ENCODE measurements at places on chromosomes 13 and 19. TPM values are rescaled to one million over a fixed set of nuclear protein-coding genes. Genes with fewer than 3 reads are reported as not detected.

Gene IGLON5
- total RNA-seq: 9.3 TPM

Gene AMER2
- total RNA-seq: 16.8 TPM

- peak; percentile 91 for ATAC-seq
Observed at GRCh38 chr19:43503501-43504425, 783 bp downstream of the PHLDB3 start.

GRCh38 chr19:11435833-11436313, 438 bp downstream of the PRKCSH start:
- ATAC-seq: no peak

DNA sequence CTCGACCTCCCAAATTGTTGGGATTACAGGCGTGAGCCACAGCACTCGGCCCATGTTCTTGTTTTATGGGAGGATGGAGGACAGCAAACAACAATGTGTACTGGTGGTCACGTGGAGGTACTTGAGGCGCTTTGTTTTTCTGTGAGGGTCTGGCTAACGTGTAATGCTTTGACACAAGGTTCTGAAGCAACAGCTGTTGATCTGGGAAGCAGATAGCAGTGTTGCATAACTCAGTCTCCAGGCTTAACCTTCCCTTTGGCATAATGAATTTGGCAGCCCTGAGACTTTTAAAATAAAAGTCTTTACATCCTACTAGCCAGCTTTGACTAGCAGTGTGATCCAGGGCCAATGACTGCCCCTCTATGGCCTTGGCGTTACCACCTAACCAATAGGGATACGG, 6.9 kb upstream of the ZNF580 start:
- ATAC-seq: no peak

- peak; percentile 84 for ATAC-seq
Observed at GRCh38 chr13:36193151-36193855, 21.1 kb downstream of the SOHLH2 start.

GRCh38 chr13:44011036-44011435, 131.3 kb downstream of the LACC1 start:
- no peak for ATAC-seq

Gene CARS2
- total RNA-seq: 55.5 TPM

- ATAC-seq: no peak
Observed at GRCh38 chr13:50760751-50761150, 82.7 kb downstream of the DLEU7 start.

GRCh38 chr13:27160657-27161295, 10.8 kb downstream of the USP12 start:
- no peak for ATAC-seq

Gene ZNF260
- total RNA-seq: 32.2 TPM

GRCh38 chr13:26435646-26436045, 121.8 kb upstream of the WASF3 start:
- ATAC-seq: no peak

DNA sequence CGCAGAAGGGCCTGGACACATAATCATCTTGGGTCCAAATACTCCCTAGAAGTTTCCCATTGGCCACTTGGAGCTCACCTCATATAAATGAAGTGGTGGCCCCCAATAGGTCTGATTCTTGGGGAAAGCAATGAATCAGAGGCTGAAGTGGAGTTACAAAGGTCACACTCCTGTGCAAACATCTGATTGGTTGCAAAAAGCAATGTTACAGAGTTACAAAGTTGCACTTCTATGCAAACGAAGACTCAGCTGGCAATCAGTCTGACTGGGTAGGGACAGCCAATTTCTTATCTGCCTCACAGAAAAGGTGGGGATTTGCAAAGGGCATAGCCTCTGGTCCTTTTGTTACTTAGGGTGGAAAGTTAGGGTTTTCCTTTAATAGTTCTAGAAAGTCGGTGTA, 1.8 kb upstream of the GPR180 start:
- no peak for ATAC-seq

- no peak for ATAC-seq
Observed at GRCh38 chr13:89375839-89376238, 1704.7 kb downstream of the SLITRK5 start.

GRCh38 chr19:15563325-15563794, 51.7 kb upstream of the CYP4F8 start:
- ATAC-seq: no peak

GRCh38 chr13:42815681-42816080, 34.3 kb downstream of the FAM216B start:
- no peak for ATAC-seq

Gene ADGRE2
- not detected for total RNA-seq

GRCh38 chr13:98189841-98190505, 12.9 kb upstream of the RNF113B start:
- ATAC-seq: no peak

Gene PLIN4
- 1.0 TPM for total RNA-seq

Gene TJP3
- total RNA-seq: not detected

Gene MAMSTR
- 4.0 TPM for total RNA-seq

Gene LMTK3
- total RNA-seq: 15.1 TPM

DNA sequence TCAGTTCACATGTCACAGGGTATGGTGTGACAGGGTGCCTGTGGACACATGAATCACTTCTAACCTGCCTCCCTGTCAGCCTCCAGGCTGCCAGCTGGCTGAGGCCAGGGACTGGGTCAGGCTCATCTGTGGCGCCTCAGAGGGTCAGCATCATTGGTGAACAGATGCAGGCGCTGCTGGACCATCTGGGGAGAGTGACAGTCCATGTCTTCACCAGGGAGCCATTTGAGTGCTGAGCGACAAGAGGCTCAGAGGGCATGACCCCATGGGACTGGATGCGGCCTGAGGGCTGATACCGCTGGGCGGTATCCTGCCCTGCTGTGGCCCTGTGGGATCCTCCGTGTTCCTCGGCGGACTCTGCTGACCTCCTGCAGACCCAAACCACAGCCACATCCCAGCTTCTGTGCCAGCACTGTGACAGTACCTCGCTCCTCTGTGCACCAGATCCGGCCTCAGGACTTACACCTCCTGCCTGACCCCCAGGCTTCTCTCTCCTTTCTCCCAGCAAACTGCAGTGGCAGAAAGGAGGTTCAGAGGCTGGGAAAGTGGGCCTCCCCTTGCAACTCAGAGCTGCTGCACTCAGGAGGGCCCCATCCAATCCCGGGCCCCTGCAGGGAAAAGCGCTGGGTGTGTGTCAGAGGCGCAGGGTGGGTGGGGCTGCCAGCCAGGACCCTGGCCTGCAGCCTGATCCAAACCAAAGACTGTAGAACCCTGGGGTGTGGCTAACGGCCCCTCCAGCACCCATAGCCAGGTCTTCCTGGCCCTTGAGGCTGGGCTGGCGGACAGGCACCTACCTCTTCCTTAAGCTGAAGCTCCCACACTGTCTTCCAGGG, 10.2 kb downstream of the ACTMAP start:
- ATAC-seq: peak; percentile 55

Gene ZNF880
- 11.8 TPM for total RNA-seq

GRCh38 chr19:39680593-39680992, 23.7 kb upstream of the LGALS14 start:
- no peak for ATAC-seq

- no peak for ATAC-seq
Observed at GRCh38 chr19:39306075-39306474, 9.9 kb downstream of the IFNL1 start.

- peak; percentile 81 for ATAC-seq
Observed at GRCh38 chr13:34167347-34167746, 349.4 kb downstream of the RFC3 start.

- peak; percentile 81 for ATAC-seq
Observed at GRCh38 chr13:51645154-51645650, 60.9 kb downstream of the WDFY2 start.

Gene POU2F2
- total RNA-seq: 15.2 TPM

Measured in motor neuron (in vitro differentiated cells).